Nephron progenitor cell (in vitro differentiated cells): ENCODE measurements at places on chromosomes 5 and 9.

- no peak for DNase-seq
These were observed 58.1 kb downstream of the LRSAM1 start for GRCh38 chr9:127509261-127509954.

DNA sequence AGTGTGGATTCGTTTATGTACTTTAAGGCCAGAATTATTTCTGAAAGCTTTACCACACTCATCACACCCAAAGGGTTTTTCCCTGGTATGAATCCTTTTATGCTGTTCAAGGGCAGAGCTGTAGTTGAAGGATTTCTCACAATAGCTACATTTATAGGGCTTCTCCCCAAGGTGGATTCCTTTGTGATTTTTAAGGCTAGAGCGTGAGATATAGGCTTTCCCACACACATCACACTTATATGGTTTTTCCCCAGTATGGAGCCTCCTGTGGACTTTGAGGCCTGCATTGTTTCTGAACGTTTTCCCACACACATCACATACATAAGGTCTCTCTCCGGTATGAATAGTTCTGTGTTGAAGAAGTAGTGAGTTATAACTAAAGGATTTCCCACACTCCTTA, 11.2 kb downstream of the ZFP62 start:
- DNase-seq = no peak

DNA sequence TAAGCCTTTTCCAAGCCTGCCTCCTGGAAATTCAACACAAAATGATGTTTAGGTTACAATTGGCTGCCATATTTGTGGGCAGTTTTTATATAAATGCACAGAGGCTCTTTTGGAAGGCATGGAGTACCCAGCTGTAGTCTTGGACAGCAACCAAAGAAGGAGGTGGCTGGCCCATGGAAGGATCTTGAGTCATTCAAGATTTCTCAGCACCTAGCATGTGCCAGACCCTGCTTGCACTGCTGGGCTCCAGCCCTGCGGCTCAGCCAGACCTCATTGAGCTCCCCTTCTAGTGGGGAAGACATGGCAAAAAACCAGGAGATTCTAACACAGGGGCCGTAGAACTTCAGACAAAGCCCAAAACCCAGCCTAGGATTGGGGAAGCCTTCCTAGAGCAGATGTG, 22.1 kb downstream of the JADE2 start:
- no peak for DNase-seq

GRCh38 chr5:140244525-140245025, 58.3 kb downstream of the PFDN1 start:
- peak; percentile 91 for DNase-seq

DNA sequence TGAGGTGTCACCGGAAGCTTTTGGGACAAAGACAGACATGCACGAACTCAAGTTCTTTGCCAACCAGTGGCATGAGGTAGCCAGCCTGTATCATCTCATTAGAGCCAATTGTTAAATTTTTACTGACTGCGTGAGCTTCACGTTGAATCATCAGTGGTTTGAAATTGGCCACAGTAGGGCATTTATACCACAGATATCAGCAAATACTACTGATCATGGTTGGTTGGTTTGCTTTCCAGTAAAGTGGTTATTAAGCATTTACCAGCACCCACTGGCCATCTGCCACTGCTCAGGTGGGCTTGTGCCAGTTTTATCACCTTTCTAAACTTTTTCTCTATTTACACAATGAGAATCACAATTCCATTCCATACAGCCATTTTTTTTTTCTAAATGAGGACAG, 28.4 kb upstream of the SHC3 start:
- no peak for DNase-seq

GRCh38 chr9:8284884-8285283, 485.3 kb upstream of the DMAC1 start:
- DNase-seq = no peak

DNA sequence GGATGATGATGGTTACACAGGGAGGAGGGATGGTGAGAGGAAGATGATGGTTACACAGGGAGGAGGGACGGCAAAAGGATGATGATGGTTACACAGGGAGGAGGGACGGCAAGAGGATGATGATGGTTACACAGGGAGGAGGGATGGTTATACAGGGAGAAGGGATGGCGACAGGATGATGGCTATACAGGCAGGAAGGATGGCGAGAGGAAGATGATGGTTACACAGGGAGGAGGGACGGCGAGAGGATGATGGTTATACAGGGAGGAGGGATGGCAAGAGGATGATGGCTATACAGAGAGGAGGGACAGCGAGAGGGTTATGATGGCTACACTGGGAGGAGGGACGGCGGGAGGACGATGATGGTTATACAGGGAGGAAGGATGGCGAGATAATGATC, 64.1 kb upstream of the FCN1 start:
- no peak for DNase-seq

DNA sequence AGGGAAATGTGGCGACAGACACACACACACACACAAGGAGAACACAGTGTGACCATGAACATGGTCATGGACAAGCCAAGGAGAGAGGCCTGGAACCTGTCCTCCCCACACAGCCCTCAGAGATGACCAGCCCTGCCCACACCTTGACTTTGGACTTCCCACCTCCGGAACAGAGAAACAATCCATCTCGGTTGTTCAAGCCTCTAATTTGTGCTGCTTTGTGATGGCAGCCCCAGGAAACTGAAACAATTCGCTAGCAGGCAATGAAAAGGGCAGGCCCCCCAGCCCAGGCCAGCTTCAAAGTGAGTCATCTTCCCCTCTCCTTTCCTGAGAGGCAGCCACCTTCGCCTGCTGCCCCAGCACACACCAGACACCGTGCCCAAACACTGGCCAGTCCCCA, 47.7 kb downstream of the NSUN2 start:
- DNase-seq = no peak

- DNase-seq = no peak
These were observed 46.9 kb downstream of the ARHGEF37 start for GRCh38 chr5:149628221-149628620.

- DNase-seq = no peak
These were observed 2.9 kb downstream of the IQGAP2 start for GRCh38 chr5:76406014-76406413.

DNA sequence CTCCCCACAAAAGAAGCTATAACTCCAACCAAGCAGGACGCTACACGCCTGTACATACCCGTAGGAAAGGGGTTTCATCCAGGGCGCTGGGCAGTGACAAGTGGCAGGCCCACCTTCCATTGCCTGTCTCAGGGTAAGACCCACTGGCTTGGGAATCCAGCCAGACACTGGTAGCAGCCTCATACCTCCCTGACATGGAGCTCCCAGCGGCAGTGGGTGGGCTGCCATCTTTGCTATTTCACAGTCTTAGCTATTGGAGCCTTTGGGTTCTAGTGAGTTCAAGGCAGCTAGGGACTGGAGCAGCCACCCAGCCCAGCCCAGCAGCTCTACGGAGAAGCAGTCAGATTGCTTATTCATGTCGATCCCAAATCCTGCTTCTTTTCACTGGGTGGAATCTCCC, 3.4 kb upstream of the IFNA10 start:
- no peak for DNase-seq

GRCh38 chr5:117089001-117089400, 514.4 kb upstream of the SEMA6A start:
- DNase-seq = no peak

DNA sequence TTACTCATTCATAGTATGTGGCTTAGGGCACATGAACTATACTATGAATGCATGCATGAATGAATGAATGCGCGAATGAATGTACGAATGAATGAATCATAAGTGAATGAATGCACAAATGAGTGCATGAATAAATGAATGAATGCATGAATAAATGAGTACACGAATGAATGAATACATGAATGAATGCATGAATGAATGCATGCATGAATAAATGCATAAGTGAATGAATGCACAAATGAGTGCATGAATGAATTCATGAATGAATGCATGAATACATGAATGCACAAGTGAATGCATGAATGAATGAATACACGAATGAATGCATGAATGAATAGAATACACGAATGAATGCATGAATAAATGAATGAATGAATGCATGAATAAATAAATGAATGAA, 52.5 kb upstream of the FCN1 start:
- no peak for DNase-seq

DNA sequence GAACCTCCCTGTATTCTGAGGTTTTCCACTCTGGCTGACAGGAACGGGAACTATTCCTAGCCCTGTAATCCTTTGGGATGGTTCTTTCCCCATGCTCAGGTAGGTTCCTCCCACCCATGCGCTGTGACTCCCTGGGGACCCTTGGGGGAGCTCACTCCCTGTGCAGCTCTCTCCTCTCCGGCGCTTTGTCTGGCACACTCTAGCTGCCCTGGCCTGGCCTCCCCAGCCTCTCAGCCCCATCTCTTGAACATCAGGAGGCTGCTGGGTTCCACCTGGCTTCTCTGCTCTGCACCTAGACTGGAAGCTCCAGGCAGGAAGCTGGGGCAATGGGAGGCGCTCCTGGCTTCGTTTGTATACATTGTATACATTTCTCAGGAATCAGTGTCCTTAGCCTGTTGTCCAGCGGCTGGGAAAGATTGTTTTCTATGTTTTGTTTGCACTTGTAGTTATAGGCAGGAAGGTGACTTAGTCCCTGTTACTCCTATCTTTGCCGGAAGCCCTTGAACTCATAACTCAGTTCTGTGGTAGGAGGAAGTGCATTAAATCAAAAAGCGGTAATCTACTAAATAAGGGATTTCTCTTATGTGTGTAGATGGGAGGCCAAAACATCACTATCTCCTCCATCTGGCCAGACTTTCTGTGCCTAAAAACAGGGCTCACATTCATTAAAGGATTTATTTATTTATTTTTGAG, 20.4 kb downstream of the SLC25A25 start:
- no peak for DNase-seq

DNA sequence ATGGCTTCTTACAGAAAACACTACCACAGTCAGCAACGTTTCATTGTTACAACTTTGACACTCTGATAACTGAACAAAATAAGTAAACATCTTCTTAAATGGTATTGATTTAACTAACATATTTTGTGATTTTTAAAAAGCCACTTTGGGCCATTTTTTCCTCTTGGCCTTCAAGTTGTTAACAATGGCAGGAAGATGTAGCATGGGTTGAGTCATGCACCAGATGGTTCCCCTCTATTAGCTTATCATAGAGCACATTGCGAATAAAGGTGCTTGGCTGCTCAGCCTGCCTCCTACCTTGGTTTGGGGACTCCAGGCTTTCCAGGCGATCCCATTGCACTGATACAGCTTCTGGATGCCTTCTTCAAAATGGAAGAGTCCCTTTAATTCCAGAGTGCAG, 24.1 kb upstream of the CER1 start:
- DNase-seq = no peak

- DNase-seq = peak; percentile 65
These were observed 826 bp downstream of the PAIP1 start for GRCh38 chr5:43555895-43556606.
